ENCODE measurements at places on chromosomes 16 and 17.
A peak's percentile ranks its signal among the peaks of the same experiment; 100 is the strongest.

GRCh38 chr17:47973541-47973940 lies 2.6 kb downstream of the CDK5RAP3 start:
- no peak for DNase-seq

DNA sequence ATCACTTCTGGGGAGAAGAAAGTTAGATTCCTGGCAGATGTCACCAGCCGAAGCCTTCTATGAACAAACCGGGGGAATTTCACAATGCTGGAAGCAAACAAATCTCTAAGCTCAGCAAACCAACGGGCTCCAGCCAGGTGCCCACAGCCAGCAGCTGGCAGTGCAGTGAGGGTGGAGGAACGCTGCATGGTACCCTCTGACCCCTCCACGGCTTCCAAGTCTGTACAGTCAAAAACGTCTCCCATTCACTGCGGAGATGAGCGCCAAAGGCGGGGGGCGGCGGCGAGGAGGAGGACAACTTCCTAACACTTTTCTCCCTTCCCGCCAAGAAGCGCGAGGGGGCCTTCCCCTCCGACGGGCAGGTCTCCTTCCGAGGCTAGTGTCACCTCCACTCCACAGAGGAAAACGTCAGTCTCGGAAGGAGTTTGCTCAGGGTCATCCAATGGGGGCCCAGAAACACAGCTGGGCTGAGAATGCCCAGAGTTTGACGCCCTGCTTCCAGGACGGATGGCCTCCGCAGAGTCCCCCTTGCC lies 924 bp downstream of the ZNF598 start:
- DNase-seq: no peak

GRCh38 chr16:17130733-17131132 lies 340.0 kb downstream of the XYLT1 start:
- DNase-seq: no peak

DNA sequence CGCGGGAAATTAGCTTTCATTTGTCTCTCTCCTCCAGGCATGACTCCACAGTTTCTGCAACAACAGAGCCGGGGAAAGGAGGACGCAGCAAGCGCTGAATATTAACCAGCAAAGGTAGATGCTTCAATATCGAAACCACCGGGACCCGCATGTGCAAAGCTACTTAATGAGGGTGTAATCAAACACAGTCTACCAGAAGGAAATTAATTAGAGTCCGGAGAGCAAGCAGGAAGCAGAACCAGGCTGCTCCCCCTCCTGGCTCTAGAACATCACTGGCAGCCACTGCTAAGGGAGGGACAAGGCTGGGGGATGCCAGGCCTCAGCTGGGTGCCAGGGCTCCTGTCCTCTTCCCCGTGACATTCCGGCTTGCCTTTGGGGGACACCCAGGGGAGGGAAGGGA lies 21.7 kb downstream of the LRRC75A start:
- no peak for DNase-seq

GRCh38 chr16:17437127-17437720 lies 33.5 kb downstream of the XYLT1 start:
- no peak for DNase-seq

DNA sequence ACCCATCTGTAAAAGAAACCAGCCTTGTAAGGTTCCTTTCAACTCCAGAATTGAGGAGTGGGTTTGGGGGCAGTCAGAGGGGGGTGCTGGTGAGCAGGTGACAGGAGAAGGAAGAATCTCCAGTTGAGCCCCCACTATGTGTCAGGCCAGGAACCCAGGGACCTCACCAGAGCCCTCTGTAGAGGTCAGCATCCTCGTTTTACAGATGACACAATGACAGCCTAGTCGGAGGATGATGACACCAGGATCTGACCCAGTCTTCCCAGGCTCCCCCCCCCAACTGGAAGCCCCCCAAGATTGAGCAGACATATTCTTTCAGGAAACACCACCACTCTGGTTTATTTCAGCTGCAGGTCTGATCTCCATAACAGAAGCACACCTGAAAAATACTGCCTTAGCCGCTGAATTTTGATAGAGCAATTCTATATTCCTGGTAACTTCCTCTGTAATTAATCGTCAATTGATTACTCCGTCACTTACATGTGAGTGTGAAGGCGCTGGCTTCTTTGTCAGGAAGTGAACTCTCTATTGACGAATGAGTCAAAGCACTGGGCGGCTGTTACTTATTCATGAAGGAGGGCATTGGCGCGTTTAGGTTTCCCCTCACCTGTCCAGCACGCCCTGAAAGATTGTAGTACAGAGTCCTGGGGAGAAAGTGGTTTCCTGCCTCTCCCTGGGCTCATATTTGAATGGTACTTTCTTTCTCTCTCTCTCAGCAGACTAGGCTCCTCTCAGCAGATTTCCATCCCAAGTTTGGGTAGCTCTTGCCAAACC lies 21.2 kb downstream of the SOCS3 start:
- DNase-seq: peak; percentile 62

GRCh38 chr17:57463103-57463885 lies 207.0 kb downstream of the MSI2 start:
- peak; percentile 21 for DNase-seq

- no peak for DNase-seq
These were observed 14.5 kb downstream of the ABCA9 start for GRCh38 chr17:69046121-69046807.

GRCh38 chr16:86517033-86517432 lies 6.7 kb downstream of the FOXF1 start:
- DNase-seq: no peak

DNA sequence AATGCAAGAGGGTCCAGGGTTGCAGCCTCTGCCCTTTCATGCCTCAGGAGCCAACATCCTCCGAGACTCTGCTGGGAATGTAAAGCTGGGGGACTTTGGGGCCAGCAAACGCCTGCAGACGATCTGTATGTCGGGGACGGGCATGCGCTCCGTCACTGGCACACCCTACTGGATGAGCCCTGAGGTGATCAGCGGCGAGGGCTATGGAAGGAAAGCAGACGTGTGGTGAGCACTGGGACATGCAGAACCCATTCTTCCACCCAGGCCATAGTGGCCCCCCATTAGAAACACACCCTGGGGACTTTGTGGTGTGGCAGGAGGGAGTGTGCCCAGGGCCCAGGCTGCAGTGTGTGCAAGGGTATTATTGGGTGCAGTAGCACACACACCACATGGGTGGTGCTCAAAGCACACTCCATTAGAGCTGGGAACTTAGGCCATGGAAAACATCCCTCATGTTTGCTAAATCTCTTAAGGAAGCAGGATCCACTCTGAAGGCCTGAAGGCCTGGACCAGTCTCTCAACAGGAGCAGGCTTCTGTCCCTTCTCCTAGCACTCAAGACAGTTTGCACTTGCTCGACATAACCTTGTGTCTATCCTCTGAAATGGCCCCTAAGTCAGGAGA lies 7.6 kb downstream of the LIMD2 start:
- DNase-seq: no peak

- DNase-seq: no peak
These were observed 873 bp downstream of the SETD1A start for GRCh38 chr16:30958175-30959079.

- peak; percentile 32 for DNase-seq
These were observed 1.5 kb upstream of the SOX8 start for GRCh38 chr16:979859-980594.

GRCh38 chr16:79728923-79729240 lies 128.3 kb upstream of the MAF start:
- no peak for DNase-seq

- DNase-seq: no peak
These were observed 5.5 kb upstream of the C16orf96 start for GRCh38 chr16:4550591-4550990.
